ENCODE measurements at places on chromosomes 5 and 9. TPM values are rescaled to one million over a fixed set of nuclear protein-coding genes. Genes with fewer than 3 reads are reported as not detected.

Gene LVRN
- polyA plus RNA-seq, result 1.4 TPM

Gene HDAC3
- polyA plus RNA-seq, result 92.2 TPM

Gene CDC20B
- 0.71 TPM for polyA plus RNA-seq

Gene IFNA8
- not detected for polyA plus RNA-seq

Gene IFNA21
- polyA plus RNA-seq, result not detected

DNA sequence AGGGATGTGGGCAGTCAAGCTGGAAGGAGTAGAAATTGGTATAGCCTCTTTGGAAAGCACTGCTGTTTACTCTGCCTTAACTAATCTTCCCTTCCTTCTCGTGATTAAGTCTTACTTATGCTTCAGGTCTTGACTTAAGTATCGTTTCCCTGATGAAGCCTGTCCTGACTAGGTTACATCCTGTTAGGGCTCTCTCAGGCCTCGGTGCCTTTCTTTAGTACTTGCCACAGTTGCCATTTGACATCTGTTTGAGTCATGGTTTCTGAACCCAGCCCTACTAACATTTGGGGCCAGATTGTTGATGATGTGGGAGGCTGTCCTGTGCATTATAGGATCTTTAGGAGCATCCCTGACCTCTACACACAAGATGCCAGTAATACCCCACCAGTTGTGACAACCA is 94.4 kb downstream of the GAPVD1 start:
- no peak for DNase-seq

- DNase-seq, result no peak
Measured at GRCh38 chr9:37417857-37418618, 4.5 kb upstream of the GRHPR start.

DNA sequence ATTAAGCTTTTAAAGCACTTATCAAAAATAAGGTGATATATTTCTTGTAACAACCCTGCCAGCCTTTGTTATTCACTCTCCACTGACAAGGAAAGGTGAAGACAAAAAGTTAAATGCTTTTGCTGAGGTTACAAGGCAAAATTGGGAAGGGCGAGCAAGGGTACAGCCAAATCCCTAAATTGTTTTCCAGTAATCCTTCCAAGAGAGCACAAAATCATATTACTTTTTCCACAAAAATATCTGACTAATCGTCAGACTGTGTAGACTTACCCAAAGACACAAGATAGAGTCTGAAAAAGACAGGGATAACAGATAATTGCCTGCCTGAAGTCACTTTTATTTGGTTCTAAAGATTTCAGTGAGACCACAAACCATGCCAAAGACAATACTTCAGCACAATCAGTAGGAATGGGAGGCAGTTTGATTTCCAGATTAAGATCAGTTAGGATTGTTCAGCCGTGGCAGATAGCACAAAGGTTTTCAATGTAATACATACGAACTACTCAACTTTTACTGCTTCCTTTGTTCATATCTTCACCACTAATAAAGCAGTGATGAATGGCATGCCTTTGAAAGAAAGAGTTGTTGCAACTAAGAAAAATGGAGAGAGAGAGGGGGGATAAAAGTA is 383.8 kb upstream of the TUSC1 start:
- DNase-seq, result no peak

GRCh38 chr9:128420651-128421481 is at the start of gene CERCAM:
Gene CERCAM (plus strand): TSS chr9:128420857. CDS start chr9:128420878, 21 bp downstream.
- peak; percentile 56 for DNase-seq

DNA sequence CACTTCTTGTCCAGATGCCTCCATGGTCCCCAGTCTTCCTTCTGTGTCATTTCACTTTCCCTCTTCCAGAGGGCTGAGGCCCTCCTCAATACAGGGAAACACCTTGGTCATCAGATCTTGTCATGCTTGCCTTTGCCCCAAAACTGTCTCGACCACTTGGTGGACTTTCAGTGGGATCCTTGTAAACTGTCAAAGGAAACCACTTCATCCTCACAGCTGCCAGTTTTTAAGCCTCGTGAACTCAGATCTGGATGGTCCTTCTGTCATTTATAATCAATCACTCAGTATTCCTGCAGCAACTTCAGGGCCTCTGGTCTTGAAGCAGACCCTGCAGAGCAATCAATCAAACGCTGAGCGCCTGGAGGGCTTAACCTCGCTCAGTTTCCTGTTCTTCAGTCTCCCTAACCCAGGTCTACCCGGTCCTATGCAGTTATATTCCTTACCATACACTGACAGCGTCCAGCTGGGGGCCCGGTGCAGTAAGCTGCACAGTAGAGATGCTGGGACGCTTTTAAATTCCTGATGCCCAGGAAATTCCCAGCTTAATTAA is 74.6 kb downstream of the GOLPH3 start:
- no peak for DNase-seq

GRCh38 chr5:172719211-172719610 is 51.8 kb downstream of the DUSP1 start:
- no peak for DNase-seq

- DNase-seq, result no peak
Measured at GRCh38 chr9:128124873-128125579, 2.5 kb downstream of the PTGES2 start.

DNA sequence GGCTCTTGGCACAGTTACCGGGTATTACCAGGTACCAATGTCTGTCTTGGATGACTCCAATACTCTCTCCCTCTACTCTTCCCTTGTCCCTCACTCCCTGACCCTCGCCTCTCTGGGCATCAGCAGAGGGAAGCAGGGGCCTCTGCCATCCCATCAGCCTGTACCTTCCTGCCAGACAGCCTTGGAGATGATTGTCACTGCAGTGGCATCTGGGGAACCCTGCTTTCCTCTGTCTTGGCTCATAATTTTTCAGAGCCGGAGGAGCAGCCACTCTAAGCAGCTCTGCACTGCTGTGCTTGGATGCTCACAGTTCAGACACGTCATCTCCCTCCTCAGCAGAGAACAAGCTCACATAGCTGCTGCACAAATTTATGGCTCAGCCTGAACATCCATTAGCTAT is 274.1 kb downstream of the SMARCA2 start:
- DNase-seq, result peak; percentile 42
